Thyroid gland (tissue), 4 donors: ENCODE measurements at places on chromosomes 3 and 15. TPM values are rescaled to one million over a fixed set of nuclear protein-coding genes. Genes with fewer than 3 reads are reported as not detected.

DNA sequence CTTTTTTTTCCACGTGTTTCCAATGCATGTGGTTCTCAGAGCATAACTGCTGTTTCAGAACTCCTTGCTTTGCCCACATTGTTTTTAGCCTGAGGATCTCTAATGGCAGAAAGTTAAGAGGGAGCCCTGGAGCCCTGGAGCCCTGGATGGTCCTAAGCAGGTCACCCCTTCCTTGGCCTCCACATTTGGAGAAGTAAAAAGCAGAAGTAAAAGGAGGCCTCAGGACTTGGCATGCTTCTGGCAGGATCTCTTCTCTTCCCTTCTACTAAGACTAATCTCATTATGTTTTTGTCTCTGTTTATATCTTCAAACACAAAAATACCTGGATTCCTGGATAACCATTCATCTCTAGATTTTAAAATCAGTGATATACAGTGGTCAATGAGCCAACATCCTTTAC is 50.1 kb downstream of the P2RY1 start:
- H3K36me3 ChIP-seq: no peaks in the 10 kb centered on the region
- H3K4me3 ChIP-seq: no peak overlapping the region
- DNase-seq: no peak
- H3K27me3 ChIP-seq: no peaks in the 10 kb centered on the region

DNA sequence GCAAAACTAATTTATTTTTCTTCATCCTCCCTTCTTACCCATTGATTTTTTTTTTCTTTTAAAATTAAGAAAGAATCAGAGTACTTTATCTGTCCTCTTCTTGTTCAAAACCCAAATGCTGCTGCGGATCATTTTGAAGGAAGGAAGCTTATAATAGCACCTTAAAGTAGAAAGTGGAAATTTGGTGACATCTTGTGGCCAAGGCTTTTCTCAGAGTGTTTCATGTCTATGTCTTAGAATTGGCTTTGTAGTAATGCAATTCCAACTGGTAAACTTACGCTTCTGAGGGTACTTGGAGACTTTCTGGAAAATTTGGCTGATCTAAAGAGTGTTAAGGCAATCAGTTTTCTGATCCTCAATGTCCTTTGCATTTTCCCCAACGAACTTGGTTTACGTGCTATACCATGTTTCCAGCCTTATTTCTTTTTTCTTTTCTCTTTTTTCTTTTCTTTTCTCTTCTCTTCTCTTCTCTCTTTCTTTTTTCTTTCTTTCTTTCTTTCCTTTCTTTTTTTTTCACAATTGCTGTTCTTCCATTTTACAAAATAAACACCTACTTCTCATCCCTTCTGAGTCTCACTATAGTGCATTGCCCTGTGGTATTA is 30.7 kb downstream of the C3orf38 start:
- H3K36me3 ChIP-seq: no peaks in the 10 kb centered on the region
- H3K4me1 ChIP-seq: no peaks in the 10 kb centered on the region
- no peak overlapping the region for H3K4me3 ChIP-seq
- H3K27ac ChIP-seq: no peak overlapping the region
- no peak for DNase-seq

- no peak for DNase-seq
- no peak overlapping the region for H3K27ac ChIP-seq
- H3K36me3 ChIP-seq: no peaks in the 10 kb centered on the region
- no peak overlapping the region for H3K4me3 ChIP-seq
Observed at GRCh38 chr3:193053046-193053435, 135.4 kb upstream of the MB21D2 start.

GRCh38 chr15:71713191-71713809 is 97.1 kb upstream of the NR2E3 start:
- no peak overlapping the region for H3K4me3 ChIP-seq
- H3K4me1 ChIP-seq: peaks cover 7% of the 10 kb centered on the region
- H3K27me3 ChIP-seq: no peaks in the 10 kb centered on the region

The GADL1 gene
- total RNA-seq: not detected

The FANCD2 gene
- total RNA-seq: 2.0 TPM

The SKOR1 gene
- total RNA-seq: 0.81 TPM

The ALDH1A3 gene
- total RNA-seq: 17.9 TPM
